Activated T-cell treated with anti-CD3 and anti-CD28 coated beads for 1 hour (primary cell): ENCODE measurements at places on chromosomes 16 and 17.
A peak's percentile ranks its signal among the peaks of the same experiment; 100 is the strongest.

GRCh38 chr16:47627721-47628120 is 166.6 kb downstream of the PHKB start:
- DNase-seq: no peak

GRCh38 chr17:49278076-49278475 is 47.5 kb upstream of the PHOSPHO1 start:
- DNase-seq: no peak

GRCh38 chr16:27761816-27762215 is 211.9 kb downstream of the KATNIP start:
- DNase-seq: no peak

DNA sequence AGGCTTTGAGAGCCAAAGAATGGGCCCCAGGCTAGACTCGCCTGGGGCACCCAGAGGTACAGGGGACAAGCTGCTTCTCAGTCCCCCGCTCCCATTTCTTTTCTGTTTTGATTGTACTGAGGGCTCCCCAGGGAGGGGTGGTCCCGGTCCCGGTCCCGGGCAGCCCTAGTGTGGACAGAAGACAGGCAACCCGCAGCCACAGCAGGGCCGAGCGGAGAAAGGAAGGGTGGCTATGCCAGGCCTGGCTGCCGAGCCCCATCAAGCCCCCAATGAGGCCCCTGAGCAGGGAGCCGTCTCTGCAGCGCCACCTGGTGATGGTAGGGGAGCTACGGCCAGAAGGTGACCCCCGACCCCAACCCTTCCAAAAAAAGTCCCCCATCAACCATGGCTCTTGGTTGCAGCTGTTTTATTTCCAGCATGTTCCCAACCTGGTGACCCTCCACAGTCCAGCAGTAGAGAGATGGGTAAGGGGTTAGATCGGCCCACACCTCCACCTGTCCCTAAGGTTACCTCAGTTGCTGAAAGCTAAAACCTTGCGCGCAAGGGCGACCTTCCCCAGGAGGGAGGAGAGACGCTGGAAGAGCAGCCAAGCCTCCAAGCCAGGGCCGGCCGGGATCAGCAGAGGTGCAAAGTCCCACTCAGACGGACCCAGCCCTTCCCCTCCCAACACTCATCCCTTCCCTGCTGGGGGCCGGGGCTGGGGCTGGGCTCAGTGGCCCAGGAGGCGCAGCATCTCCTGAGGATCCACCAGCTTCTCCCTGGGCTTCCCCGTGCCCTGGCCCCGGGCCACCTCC is 2.6 kb upstream of the GRIN2C start:
- DNase-seq: peak; percentile 70

- DNase-seq: no peak
Observed at GRCh38 chr16:21652453-21652852, at the start of gene IGSF6. Gene IGSF6 (minus strand): TSS chr16:21652608. CDS start chr16:21652598, 10 bp downstream.

GRCh38 chr17:48152289-48152688 is 44.7 kb downstream of the SNX11 start:
- DNase-seq: no peak

- no peak for DNase-seq
Observed at GRCh38 chr16:86298758-86299134, 211.6 kb upstream of the FOXF1 start.

DNA sequence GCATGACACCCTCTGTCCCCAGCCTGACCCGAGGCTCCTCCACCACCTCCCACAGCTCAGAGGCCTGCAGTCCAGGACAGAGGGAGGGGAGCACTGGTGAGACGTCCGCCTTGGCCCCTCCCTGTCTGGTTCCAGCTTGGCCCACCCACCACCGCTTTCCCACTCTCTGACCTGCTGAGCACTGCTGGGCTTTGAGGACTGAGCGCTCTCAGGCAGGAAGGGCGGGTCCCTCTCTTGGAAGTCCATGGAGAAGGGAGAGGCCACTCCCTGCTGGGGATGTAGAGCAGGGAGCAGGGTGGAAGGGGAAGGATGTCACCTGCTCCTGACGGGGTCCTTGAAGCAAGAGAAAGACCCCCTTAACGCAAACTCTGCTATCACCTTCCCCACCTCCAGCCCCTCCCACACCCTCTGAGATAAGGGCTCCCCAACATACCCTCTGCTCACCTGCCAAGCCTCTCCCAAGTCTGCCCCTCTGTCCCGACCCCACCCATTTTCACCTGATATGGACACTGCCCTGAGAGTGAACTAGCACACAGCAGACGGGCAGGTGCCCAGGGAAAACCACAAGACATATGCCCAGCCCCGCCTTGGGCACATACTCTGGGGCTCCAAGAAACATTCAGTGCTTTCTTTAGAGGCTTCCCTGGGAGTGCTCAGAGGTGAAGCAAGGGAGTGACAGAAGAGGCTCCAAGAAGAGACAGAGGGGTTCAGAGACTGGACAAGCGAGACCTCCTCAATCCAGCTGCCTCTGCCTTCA is 1.4 kb downstream of the OSBPL7 start:
- no peak for DNase-seq

GRCh38 chr16:88905563-88905962 is 39.1 kb upstream of the PABPN1L start:
- DNase-seq: no peak

DNA sequence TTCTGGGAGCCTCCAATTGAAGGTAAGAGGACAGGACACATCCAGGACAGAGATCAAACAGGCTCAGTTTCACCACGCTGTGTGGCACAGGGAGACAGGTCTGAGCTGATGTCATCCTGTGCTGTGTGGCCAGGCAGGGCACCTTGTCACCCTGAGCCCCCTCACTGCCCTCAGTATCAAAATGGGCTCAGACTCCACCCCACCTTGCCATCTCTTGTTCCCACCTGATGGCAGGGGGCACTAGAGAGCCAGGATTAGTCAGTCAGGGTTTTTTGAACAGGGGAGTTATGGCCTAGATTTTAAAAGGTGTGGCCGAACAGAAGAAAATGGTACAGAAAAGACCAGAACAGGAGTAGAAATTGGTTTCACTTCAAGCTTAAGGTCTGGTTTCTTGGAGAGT is 2.6 kb downstream of the KAT2A start:
- DNase-seq: no peak

DNA sequence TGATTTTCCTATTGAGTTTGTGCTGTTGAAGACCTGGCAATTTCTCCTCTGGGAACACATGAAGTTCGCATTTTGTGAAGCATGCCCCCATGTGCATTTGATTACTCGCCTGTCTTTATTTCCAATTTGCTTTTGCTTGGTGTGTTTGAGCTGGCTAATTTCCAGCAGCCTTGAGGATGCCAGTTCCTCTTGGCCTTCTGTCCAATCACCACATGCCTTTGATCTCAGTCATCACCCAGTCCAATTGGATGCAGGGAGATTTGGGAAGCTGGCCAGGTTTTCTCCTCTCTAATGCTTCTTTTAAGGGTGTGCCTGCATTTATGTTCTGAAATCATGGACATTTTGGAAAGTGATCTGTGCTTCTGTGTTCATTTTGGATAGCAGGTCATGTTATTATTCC is 3.8 kb upstream of the TMEM100 start:
- no peak for DNase-seq

DNA sequence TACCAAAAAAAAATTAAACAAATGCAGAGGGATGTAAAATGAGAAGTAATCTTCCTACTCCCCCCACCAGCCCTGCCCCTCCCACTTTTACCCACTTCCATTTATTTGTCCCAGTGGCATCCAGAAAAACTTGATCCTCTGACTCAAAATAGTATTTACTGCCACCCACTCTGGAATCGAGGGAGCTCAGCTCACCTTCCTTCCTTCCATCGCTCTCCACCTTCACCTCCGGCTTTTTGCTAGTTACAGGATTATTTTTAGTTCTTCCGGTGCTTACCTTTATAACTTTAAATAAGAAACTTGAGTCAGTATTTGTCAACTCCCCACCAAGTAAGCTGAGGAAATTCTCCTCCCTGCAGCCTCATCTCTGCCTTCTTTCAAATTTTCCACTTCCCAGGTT is 94.9 kb downstream of the AMFR start:
- no peak for DNase-seq

DNA sequence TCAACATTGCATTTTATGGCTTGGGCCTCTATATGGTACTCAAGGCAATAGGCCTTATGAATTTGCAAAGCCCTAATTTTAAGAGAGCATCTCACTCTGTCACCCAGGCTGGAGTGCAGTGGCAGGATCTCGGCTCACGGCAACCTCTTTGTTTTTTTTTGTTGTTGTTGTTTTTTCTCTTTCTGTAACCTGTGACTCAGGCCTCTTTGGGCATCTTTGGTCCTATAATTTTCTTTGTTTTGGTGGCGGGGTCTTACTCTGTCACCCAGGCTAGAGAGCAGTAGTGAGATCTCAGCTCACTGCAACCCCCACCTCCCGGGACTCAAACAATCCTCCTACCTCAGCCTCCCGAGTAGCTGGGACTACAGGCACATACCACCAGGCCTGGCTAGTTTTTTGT is 21.8 kb upstream of the HERPUD1 start:
- no peak for DNase-seq

DNA sequence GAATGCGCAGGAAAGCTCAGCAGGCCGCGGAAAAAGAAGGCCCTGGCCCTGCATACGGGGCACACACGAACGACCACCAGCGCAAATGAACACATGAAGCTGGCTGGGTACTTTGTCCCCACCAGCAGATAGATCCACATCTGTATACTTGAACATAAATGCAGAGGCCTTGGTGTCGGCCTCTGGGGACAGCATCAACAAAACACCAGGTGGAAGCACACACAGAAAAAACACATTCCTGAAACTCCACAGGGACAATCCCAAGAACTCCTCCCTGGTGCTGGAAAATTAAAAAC is 606 bp upstream of the ZBTB4 start:
- no peak for DNase-seq

DNA sequence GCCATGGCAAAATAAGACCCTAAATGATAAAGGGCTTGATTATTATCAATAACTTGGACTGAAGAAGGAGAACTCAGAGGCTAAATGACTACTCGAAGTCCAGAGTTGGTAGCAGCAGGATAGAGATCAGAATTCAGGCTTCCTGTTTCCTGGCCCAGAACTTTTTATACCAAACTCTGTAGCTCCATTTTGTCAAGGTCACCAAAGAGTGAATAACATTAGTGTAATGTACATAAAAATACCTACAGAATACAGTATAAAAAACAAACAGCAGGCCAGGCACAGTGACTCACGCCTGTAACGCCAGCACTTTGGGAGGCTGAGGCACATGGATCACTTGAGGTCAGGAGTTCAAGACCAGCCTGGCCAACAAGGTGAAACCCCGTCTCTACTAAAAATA is 79.0 kb downstream of the ARHGAP17 start:
- DNase-seq: no peak

DNA sequence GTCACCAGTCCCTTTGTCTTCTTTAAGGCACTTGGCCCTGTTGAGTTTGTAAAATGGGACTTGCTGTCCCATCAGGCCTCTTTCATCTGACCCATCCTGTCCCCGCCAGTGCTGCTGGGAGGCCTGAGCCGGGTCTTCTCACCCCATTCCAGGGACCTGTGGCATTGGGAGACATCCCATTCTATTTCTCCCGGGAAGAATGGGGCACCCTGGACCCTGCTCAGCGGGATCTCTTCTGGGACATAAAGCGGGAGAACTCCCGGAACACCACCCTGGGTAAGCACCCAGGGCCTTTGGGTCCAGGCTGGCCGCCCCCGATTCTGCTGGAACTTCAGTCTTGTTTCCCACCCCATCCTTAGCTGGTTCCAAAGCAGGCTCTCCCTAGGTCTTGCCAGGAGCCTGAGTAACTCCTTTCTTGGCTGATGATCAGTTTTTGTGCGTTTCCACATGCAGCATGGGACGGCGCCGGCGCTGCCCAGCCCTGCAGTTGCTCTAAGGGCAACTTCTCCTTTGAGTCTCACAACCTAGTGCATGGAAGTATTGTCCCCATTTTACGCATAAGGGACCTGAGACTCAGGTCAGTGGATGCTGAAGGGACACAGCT is 4.1 kb downstream of the ZNF213 start:
- DNase-seq: no peak

DNA sequence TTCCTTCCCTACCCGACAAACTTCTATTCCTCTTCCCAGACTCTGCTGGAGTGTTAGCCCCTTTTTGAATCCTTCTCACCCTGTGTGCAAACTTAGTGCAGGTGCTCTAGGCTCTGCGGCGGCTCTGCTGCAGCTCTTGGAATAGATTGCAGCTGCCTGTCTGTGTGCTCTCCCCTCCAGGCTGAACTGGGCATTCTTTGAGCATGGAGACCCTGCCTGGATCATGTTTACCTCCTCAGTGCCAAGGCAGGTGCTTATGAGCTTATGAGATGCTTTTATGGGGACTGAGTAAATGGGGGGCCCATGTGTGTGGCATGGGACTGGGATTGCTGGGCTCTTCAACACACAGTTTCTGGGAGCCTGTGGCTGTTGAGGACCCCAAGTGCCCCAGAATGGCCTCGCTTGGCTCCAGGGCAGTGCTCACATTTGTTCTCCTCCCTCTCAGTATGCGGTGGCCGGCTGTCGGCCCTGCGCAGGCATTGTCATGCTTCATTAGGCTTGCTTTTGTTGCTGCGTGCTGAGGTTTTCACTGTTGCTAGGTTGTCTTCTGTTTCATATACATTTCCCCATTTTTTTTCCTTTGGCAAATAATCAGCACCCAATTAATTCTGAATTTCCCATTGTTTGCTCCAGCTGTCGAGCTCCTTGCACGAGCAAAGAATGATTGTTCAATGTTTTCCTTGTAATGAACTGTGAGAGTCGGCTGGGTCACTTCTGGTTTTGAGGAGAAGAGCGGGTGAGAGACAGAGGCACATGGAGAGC is 185.5 kb upstream of the NLRP1 start:
- no peak for DNase-seq

DNA sequence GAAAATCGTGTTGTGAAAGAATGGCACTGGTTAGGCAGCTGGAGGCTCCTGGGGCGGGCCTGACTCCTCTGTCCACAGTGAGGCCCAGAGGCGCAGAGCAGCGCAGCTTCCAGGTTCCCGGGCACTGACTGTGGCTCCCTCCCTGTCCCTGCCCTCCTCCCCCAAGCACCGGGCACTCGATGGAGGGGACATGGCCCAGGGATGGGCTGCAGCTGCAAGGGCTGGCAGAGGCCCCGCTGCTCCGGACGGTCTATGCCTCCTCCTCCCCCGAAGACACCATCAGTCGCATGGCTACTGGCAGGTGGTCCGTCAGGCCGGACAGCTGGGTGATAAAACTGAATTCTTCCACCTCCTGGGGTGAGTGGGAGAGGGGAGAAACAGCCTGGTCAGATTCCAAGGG is 50.1 kb downstream of the PRMT7 start:
- DNase-seq: no peak

- DNase-seq: no peak
Observed at GRCh38 chr17:40515011-40515410, 13.6 kb upstream of the TNS4 start.
